ENCODE measurements at places on chromosomes 5 and 9. TPM values are rescaled to one million over a fixed set of nuclear protein-coding genes. Genes with fewer than 3 reads are reported as not detected.

- DNase-seq: peak; percentile 33
Observed at GRCh38 chr5:95760273-95761191, 29.4 kb downstream of the RHOBTB3 start.

- no peak for DNase-seq
Observed at GRCh38 chr5:41708604-41708940, 161.7 kb downstream of the OXCT1 start.

- peak; percentile 90 for DNase-seq
Observed at GRCh38 chr5:177357459-177358351, at the start of gene RGS14. Gene RGS14 (plus strand): TSS chr5:177357924. CDS start chr5:177358025, 101 bp downstream.

- DNase-seq: no peak
Observed at GRCh38 chr9:87340391-87340790, 157.3 kb upstream of the DAPK1 start.

The FRMD3 gene
- total RNA-seq: 1.3 TPM

DNA sequence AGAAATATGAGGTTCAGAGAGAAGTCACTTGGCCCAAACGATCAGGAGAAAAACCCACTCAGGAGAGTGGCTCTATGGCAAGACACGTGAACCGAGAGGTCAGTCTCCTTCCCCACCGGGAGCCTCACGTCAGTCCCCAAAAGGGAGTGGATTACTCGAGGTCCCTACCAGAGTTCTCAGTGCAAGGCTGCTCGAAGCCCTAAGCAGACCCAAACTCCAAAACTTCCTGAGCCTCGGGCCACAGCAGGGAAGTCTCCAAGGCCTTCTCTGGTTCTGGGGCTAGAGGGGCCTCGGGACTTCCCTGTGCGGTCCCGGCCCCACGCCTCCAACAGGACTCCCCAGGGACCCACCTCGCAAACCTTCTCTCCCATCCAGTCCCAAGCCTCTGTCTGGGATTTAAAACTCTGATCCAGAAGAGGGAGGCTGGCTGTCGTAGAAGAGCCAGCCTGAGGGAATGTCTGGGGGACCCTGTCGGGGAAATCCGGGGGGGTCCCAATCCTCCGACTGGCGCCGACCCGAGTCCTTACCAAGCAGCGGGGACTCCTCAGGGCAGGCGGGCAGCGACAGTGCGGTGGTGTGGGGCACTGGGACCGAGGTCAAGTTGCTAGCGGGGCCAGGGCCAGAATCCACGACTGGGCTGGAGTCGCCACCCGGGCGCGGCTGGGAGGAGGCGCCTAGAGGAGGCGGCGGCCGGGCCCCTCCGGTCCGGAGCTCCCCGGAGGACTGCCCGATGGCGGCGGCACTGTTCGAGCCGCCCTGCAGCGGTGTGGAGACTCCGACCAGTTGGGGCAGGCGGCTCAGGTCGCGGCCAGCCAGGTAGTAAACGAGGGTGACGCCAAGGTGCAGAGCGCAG, 679 bp downstream of the B4GALT1 start:
- DNase-seq: no peak

- no peak for DNase-seq
Observed at GRCh38 chr9:90458485-90458884, 184.1 kb downstream of the DIRAS2 start.

- DNase-seq: no peak
Observed at GRCh38 chr9:132143359-132143758, 18.5 kb upstream of the NTNG2 start.

GRCh38 chr5:99102073-99102697, 173.4 kb upstream of the CHD1 start:
- no peak for DNase-seq

DNA sequence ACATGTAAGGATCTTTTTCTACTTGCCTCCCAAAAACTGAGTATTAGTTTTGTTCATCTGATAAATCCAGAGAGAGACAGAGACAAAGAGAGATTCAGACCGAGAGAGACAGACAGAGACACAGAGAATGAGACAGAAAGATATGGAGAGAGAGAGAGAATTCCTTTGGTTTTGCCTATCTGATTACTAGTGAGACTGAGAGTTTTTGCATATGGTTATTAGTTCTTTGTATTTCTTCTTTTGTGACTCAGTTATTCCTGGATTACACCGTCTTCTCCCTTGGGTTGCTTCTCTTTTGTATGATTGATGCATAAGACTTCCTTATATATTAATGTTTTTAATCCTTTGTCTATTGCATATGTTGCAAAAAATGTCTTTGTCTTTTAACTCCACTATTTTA, 91.2 kb upstream of the SPATA31C2 start:
- DNase-seq: no peak

DNA sequence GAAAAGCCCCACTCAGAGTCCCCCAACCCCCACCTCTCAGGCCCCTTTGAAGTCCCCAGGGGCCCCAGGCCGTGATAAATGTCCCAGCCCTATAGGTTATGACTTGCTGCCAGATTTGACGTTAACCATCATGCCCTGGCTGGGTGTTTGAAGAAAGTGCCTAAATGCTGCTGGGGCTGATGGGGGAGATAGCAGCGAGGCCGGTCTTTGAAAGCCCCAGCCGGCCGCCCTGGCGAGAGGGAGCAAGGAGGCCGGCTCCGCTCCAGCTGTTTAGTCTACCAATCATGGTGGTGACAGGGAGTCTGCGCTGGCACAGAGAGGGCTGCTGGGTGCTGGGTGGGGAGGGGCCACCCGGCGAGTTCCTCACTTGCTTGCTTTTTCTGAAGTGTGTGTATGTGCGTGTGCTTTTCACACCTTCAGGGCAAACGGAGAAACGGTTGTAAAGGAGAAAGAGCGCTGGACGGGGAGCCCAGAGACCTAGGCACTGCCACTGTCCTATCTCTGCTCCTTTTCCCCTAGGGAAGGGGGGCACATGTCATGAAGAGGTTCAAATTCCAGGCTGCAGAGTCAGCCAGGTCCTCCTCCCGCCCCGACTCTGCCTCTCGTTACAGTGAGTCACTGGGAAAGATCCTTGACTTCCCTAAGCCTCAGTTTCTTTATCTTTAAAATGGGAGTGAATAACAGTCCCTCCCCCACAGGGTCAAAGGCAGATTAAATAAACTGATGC, 126.1 kb upstream of the HAND1 start:
- no peak for DNase-seq

DNA sequence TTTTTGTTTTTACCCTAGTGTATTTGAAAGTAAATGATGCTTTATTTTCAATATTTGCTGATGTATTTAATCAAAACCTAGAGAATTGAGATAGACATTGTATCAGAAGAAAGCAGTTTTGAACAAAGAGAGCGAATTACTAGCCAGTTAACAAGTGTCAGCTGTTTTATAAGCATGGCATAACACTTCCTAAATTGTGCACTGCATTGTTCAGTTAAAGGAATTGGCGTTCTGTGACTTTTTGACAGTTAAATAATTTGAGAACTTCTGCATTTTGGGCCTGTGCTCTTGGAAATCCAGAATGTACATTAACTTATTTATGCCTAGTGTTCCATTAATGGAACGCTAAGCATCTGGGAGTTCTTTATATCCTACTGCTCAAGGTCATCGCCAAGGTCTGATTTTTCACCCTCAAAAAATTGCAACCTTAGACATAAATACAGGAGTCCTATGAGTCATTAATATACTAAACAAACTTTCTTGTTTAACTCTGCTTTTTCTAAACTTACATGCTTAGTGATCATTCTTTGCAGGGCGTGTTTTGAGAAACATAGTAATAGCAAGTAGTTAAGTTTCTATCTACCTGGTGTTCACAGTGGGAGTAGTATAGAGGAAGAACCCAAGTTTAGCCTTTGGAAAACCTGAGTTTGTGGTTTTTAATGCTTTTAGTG, 31.1 kb downstream of the RASA1 start:
- no peak for DNase-seq

- no peak for DNase-seq
Observed at GRCh38 chr9:98006127-98006796, 23.1 kb downstream of the ANP32B start.

DNA sequence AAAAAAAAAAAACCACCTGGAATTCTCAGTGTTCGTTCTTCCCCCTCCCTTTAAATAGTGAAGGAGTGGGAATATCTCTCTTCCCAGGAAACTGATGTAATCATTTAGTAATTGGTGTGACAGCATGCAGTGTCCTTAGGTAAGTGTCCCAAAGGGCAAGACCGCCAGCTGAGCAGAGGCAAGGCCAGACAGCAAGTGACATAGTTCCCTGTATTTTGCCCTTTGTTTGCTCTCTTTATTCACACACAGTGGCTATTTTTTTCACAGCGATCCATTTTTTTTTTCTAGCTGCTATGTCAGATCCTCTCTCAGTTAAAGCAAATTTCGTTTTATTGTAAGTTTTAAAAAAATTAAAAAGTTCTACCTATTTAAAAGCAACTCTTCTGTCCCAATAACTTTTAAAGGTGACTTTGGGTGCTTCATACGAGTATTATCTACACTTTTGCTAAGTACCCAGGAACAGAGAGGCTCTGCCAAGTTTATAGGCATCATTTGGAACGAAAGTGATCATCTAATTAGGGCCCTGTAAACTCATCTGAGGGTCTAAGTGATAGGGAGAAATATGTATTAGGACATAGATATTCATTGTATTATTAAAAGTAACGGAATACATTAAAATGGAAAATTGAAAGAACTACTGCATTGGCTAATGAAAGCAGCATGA, 98.2 kb upstream of the ALDH1A1 start:
- no peak for DNase-seq

The GRM6 gene
- total RNA-seq: not detected

GRCh38 chr5:146529984-146530383, 14.0 kb upstream of the GPR151 start:
- DNase-seq: no peak

The GAS1 gene
- 0.97 TPM for total RNA-seq

The FOXD1 gene
- not detected for total RNA-seq

The SPINK6 gene
- total RNA-seq: not detected

- no peak for DNase-seq
Observed at GRCh38 chr5:172658961-172659501, 18.0 kb downstream of the NEURL1B start.

The NR5A1 gene
- not detected for total RNA-seq

The PAEP gene
- not detected for total RNA-seq

The SLC6A3 gene
- total RNA-seq: not detected

The GNA14 gene
- total RNA-seq: not detected

DNA sequence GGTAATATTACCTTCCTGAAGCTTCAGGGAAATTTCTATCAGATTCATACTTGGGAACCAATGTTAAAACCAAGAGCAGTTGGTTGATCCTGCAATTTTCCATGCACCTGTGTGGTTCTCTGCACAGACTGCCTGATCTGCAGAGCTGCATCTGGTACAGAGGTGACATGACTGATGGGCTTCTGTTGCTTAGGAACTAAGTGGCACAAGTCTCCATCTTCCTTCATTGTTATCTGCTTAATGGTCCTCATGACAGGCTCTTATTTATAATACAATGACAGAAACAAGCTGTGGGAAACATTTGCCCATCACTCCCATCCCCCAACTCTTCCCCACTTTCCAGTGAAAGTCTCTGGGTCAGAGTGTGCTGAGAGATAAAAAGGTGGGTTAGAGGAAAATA, 799.1 kb downstream of the TAF11L14 start:
- DNase-seq: no peak

The ESM1 gene
- 0.99 TPM for total RNA-seq

DNA sequence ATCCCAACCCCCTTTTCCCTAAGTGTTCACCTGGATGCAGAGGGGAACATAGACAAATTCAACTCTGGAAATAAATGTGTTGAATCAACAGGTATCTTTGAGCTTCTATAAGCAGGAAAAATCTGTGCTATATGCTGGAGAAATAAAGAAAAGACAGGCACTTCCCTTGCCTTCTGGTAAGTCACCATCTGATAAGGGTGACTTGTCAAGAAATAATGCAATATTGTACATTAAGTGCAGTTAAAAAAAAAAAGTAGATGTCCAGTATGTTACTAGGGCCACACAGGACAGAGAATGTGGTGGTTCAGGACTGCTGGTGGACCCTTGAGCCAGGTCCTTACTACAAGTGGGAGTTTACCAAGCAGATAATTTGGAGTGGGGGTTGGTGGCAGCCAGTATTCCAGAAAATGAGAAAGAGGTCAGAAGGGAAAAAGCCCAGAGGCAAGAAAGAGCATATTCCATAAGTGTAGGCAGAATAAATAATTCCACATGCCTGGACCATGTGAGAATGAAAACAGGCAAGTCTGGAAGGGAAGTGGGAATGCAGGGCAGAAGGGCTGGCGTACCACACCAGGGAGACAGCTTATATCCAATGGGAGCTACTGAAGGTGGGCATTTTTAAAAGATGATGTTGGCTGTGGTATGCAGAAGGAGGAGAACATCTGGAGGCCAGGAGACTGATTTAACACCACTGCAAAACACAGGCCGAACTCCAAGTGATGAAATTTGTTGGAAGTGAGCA, 209.9 kb downstream of the SEMA5A start:
- no peak for DNase-seq

GRCh38 chr5:38426986-38427950, 129.2 kb downstream of the LIFR start:
- no peak for DNase-seq

The SLC6A19 gene
- not detected for total RNA-seq

DNA sequence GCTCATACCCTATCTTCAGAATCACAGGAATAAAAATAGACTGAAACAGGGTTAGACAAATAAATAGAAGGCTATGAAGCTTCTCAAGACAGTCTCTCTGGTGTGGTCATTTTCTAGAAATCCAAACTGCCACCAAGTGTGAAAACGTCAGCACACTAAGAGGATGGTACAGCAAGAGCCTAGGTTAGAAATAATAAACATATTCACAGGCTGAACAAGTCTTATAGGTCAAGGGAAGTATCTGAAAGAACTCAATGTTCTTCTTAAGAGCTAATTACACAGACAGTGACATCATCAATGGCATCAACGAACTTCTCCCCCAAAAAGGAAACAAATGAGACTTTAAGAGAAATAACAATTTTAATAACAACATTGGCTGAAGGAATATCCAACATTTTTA, 22.7 kb upstream of the PLPP6 start:
- no peak for DNase-seq

DNA sequence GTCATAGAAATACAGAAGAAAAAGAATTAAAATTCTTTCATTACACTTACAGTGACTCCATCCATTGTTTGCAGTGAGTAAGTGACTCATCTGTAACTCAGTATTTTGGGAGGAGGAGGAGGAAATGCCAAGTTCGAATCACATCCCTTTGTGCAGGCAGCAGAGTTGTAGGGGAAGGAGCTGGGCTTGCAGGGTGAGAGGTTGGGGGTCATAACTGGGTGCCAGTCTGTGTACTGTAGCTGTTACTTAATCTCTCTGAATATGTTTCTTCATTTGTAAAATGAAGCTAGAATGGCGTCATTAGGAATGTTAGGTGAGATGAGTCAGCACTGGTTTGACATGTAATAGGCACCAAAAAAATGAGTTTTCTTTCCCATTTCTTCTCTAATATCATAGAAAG, 235.7 kb upstream of the ADAMTSL1 start:
- no peak for DNase-seq

DNA sequence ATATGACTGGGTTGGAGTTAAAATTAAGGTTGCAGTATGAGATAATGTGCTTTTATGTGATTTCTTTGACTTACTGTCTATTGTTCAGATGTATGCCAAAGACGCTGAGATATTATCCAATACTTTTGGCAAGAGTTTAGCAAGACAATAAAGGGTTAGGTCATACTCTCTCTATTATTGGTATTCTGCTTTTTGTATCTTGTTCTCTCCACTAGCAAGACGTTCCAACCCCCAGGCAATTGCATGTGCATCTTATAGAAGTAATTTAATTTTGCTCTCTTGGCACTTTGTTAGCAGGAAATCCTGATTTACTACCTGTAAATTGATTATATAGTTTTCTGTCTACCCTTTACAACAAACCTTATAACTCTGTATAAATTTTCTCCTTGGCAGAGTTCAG, 1093.6 kb downstream of the CDH9 start:
- DNase-seq: no peak

- no peak for DNase-seq
Observed at GRCh38 chr5:159202151-159202550, 7.2 kb downstream of the RNF145 start.

The UGT3A1 gene
- not detected for total RNA-seq

The CTXN3 gene
- not detected for total RNA-seq

Measured in CD4-positive, alpha-beta memory T cell (primary cell).